ENCODE measurements at places on chromosomes 16 and 17. TPM values are rescaled to one million over a fixed set of nuclear protein-coding genes. Genes with fewer than 3 reads are reported as not detected.

DNA sequence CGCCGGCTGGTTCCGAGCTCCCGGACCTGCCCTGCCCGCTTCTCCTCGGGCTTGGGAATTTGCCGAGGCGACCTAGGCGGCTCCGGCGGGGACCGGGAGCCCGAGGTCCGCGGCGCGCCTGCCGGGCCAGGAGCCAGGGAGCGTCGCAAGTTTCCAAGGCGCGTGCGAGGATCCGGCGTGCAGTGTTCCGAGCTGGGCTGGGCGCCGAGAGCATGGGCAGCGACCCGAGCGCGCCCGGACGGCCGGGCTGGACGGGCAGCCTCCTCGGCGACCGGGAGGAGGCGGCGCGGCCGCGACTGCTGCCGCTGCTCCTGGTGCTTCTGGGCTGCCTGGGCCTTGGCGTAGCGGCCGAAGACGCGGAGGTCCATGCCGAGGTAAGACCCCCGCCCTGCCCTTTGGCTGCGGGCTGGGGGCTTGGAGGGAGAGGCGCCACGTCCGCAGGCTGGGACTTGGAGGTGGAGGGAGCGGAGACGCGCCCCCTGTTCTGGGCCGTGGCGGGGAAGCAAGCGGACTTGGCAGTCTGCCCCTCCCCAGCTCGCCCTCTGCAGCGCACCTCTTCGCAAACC, 668 bp downstream of the MMP15 start:
- DNase-seq = no peak

DNA sequence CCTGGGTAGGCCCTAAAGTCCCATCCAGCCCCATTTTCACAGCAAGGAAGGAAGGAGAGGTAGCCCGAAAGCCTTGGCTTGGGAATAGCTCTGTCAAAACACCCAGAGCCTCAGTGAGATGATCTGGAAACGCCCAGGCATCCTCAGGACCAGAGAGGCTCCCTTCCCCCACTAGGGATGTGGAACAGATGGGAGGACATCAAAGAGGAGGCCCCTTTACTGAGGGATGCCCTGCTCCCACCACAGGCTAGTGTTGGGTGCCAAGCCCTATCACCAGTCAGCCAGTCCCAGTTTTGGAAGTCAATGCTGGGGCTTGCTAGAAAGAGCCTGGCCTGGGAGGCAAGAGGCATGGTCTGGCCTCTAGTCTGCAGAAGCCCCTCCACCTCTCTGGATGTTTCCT, 4.7 kb downstream of the TPPP3 start:
- DNase-seq = no peak

GRCh38 chr17:62807812-62808575, at the start of gene MARCHF10:
MARCHF10 (minus strand) TSS chr17:62808314; CDS start chr17:62801735, 6,579 bp downstream.
- no peak for DNase-seq

DNA sequence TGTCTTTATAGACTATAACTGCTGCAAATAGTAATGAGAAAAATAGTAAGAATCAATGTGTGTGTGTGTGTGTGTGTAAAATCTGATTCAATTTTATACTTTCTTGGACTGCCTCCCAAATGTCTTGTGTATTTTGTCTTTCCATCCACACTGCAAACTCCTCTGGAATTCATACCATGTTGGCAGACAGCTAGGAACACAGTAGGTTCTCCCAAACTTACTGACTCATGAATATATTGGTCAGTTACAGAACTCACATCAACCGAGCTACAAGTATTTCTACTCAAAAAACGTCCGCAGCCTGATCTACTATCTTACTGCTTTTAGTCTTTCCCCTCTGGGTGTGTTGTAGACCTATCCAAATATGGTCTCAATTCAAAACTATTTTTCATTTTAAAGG, 542.7 kb upstream of the PSMD7 start:
- no peak for DNase-seq

- DNase-seq = no peak
Measured at GRCh38 chr17:48027322-48027981, 10.1 kb downstream of the COPZ2 start.

GRCh38 chr16:68645494-68646388, 631 bp downstream of the CDH3 start:
- DNase-seq = no peak

DNA sequence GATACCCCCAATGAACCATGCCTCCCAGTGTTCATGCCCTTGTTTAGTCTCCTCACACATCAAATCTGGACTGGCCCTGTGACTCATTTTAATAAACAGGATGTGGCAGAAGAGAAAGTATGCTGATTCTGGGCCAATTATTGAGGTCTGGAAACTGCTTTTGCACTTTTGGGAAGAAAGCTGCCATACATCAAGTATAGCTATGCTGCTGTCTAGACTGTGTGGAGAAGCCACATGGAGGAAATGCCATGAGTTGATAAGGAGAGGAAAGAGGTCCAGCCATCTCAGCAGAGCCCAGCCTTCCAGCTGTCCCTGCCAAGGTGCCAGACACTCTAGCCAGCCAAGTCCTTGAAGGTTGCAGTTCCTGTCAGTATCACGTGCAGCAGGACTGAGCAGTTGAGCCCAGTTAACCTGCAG, 16.7 kb downstream of the RPRML start:
- no peak for DNase-seq

DNA sequence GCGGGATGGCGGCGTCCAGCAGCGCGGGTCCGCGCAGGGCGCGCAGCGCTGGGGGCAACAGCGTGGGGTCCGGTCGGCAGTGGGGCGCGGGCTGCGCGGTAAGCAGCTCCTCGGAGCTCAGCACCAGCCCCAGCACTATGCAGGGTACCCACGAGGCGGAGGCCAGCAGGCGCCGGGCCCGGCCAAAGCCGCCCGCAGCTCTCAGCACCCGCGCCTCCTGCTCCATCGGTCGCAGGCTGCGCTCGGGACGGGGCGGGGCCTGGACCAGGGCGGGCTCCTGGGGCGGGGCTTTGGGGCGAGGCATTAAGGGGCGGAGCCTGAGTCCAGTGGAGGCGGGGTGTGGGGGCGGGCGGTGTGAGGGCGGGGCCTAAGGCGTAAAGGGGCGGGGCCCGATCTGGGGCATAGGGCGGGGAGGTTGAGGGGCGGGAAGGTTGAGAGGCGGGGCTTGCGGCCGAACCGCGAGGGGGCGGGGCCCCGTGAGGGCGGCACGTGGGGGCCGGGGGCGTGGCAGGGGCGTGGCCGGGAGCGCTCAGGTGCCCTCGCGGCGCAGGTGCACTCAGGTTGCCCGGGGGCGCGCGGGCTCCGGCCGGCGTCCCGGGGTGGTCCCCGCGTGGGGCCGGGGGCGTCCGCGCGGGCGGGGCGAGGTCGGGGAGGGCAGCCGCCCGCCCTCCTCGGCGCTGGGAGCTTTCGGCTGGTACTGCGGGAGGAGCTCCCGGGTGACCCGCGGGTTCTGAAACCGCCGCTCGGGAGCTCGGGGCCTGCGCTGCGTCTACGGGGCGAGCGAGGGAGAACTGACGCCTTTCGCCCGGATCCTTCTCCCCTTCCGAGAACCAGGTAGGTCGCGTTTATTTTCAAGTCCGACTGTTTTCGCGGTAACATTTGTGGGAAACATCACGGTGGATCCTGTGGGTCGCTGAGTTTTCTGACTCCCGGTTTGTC, 1.4 kb upstream of the SLC22A31 start:
- DNase-seq = peak; percentile 62

- no peak for DNase-seq
Measured at GRCh38 chr16:57106767-57107166, 14.4 kb downstream of the CPNE2 start.

DNA sequence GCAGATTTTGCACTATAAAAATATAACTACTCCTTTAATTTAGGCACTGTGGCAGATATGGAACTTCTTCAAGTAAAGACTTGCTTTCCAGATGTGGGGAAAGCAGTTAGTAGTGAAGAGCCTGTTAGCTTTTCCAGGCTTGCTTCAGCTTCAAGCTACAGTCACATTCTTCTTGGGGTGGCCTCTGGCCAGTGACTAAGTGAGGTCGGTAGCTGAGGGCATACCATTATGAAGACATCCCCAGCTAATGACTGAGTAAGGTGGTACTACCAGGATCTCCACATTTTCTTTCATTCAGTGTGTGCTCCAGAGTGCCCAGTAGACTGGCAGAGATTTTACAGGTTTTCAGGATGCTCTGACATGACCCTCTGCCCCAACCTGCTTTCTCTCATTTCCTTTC, 167.1 kb upstream of the KIF2B start:
- no peak for DNase-seq

DNA sequence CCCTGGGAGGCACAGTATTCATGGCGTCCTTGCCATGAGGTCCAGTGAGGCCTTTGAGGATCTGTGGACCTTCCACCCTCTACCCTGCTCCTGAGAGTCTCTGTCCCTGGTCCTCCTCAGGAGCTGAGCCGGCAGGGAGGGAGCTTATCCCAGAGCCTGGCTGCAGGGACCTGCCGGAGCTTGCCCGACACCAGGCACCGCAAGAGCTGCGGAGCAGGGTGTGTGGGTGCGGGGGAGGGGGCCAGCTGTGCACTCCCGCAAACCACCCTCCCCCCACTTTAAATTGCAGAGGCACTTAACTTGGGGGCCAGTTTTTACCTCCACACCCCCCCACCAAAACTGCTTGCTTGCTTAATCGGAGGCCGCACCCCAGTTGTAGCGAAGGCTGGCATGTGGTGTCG, 609 bp upstream of the ZNF750 start:
- no peak for DNase-seq

- DNase-seq = no peak
Measured at GRCh38 chr17:68182011-68182306, 65.9 kb upstream of the AMZ2 start.

DNA sequence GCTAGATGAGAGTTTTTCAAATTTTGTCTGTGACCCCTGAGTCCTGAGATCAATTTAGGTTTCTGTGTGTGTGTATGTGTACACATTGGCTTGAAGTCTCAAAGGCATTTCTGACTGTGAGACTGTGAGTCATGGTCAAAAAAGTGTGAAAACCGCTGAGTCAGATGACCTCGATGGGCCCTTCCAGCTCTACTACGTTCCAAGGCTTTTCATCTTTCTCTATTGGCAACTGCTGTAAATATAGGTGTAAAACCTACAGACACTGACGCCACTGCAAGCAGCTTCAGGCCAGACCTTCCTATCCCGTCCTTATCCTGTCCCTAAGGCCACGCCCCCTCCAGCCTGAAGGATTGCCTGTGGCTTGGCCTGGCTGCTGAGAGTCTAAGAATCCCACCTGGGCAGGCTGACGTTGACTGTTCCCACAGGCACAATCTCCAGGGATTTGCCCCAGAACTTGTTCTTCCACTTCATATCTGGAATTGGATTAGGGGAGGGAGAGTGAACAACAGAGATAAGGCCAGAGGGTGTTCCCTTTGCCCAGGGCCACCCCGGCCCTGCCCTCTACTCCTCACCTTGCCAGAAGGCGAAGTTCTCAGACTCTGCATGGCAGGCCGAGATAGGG, 11.3 kb downstream of the OSBPL7 start:
- DNase-seq = no peak

DNA sequence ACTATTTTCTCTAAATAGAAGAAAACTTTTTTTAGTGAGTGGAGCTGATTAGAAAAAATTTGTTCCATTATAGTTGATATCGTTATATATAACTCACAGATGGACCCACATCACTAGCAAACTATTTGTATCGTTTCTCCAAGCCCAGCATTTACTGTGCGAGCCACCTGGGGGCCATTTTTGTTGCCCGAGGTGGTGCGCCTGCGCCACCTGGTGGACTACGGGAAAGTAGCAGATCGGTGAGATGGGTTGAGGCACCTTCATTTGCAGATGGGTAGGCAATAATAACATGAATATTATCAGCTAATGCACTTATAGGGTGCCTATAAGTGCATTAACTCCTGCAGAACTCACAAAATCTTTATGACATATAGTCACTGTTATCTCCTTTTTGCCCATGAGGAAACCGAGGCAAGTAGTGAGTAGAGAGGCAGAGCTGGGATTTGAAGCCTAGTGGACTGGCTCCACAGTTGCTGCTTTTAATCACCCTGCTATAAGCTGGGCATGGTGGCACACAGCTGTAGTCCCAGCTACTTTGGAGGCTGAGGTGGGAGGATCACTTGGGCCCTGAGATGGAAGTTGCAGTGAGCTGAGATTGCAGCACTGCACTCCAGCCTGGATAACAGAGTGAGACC, 23.2 kb upstream of the NTN1 start:
- DNase-seq = peak; percentile 76

GRCh38 chr16:86334079-86334635, 176.2 kb upstream of the FOXF1 start:
- DNase-seq = no peak

DNA sequence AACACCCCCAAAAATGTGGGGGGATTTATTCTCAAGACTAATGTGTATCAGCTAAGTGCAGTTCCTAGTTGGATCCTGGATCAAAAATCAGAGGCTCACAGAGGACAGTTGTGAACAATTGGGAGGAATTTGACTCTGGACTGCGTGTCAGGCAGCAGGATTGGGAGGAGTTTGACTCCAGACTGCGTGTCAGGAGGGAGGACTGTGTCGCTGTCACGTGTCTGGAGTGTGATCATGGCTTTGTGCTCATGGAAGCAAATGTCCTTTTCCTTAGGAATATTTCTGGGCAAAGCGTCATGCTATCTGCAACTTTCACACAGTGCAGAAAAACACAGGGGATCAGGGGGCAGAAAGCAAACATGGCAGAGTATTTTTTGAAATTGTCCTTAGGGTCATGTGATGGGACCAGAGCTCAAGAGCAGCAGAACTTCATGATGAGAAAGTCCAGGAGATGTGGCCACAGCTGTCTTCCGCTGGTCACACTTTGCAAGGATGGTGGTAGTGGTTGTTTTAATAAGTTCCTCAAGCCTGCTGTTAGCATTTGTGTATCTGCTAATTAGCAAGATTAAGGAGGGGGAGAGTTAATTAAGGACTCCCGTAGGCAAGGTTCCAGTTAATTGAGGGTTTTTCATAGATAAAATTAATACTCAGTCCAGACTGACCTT, 122.0 kb upstream of the CHMP6 start:
- DNase-seq = no peak

DNA sequence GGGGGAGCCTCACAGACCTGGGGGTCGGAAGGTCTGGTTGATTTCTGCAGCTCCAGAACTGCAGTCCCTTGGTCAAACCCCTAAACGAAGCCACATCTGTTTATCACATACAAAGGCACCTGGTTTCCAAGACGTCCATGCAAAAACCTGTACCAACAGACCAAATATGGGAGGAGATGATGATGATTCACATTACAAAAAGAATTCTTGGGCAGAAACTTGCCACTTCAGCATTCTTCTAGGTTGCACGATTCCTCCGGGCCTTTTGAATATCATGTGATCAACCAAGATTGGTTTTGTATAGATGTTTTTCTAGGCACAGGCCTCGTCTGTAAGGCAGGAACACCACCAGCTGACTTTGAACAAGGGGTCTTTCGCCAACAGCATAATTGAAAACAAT, 466.3 kb downstream of the SOX9 start:
- DNase-seq = no peak

DNA sequence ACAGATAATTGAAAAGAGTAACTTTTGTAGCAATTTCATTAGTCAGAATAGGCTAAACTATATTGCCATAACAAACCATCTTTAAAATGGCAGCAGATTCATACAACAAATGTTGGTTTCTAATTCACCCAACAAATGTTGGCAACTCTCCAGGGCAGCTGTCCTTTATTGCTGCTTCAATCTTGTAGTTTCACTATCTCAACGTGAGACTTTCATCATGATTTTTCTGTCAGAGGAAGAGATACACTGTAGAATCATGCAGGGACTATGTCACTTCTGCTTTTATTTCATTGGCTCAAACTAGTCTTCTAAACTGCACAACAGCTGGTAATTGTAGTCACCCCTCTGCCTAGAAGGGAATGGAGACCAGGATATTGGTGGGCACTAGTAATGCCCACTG, 174.2 kb downstream of the TANC2 start:
- DNase-seq = no peak

The OR1E1 gene
- total RNA-seq = not detected

The ZNF624 gene
- 5.3 TPM for total RNA-seq

The MYCBPAP gene
- total RNA-seq = 0.86 TPM

The CDH11 gene
- not detected for total RNA-seq

The CCDC154 gene
- 2.3 TPM for total RNA-seq

The CSH1 gene
- total RNA-seq = not detected

The UMOD gene
- not detected for total RNA-seq

The CES1 gene
- 0.24 TPM for total RNA-seq

All from CD8-positive, alpha-beta memory T cell (primary cell).